ENCODE measurements at places on chromosomes 2 and 18.

- peak; percentile 45 for DNase-seq
Measured at GRCh38 chr18:55096263-55096951, 137.1 kb upstream of the CCDC68 start.

GRCh38 chr2:181738074-181738473, 57.8 kb upstream of the NEUROD1 start:
- no peak for DNase-seq

GRCh38 chr2:96315400-96316071, 9.6 kb upstream of the ITPRIPL1 start:
- DNase-seq: no peak

DNA sequence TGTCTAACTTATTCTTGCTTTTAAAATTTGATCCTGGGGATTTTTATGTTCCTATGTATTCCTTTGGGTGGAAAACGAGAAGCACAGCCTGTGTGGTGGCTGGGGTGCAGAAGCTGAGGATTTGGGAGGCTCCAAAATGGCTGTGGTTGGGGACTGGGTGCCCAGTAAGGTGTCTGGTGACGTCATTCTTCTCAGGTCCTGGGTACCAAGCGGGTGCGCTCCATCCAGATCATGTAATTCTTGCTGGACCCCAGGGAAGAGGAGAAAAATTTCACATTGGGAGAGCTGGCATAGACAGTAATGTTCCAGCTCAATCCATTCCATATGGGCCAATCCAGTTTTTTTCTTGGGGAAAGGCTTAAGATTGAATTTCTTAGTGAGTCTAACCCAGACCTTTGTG, 61.1 kb upstream of the THOC1 start:
- DNase-seq: no peak

GRCh38 chr18:36066686-36067054, 689 bp downstream of the RPRD1A start:
- DNase-seq: no peak

DNA sequence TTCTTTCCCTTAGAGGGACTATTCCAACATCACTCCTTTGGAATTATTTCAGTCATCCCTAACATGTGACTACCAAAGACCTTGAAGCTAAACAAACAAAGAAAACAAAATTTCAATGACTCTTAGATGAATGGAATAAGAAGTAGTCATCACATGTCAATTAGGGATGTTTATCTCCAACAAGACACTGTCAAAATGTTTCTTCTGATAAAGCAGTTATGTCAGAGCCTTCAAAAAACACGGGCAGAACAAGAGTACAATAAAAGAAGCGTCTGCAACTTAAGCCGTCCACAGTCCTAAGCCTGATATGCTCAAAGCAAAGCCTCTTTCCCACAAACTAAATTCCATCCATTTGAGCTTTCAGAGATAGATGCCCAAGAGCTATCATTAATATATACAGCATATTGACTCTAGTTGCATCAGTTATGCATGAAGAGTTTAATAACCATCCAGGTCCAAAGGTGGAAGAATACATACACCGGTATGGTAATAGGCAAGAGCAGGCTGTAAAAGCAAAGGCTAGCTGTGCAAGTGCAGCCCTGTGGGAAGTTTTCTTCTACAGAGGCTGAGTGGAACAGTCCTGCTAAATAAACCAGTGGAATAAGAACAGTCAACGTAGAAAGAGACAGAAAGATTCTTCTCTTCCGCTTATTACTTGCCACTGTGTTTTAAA, 98.1 kb downstream of the ICA1L start:
- no peak for DNase-seq

DNA sequence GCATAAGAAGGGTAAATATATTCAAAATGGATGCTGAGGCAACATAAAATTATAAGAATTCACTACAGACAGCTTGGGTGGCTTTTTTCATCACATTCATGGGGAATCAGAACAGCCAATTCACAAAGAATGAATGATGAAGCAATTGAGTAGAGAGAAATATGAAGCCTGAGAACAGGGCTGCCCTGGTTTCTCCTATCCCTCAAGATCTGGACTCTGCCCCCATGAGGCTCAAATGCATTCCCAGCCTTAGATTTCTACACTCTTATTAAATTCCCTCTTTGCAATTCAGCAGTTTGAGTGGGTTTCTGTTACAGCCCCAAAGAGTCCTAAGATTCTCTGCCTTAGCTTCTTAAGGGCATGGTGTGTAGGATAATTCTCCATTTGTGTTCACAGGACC, 172.5 kb downstream of the MAIP1 start:
- DNase-seq: no peak

GRCh38 chr2:7440977-7441376, 523.8 kb downstream of the RNF144A start:
- DNase-seq: no peak

GRCh38 chr2:60925994-60926740, 44.8 kb downstream of the REL start:
- DNase-seq: no peak

- DNase-seq: no peak
Measured at GRCh38 chr18:47545613-47546012, 294.2 kb upstream of the SKOR2 start.

DNA sequence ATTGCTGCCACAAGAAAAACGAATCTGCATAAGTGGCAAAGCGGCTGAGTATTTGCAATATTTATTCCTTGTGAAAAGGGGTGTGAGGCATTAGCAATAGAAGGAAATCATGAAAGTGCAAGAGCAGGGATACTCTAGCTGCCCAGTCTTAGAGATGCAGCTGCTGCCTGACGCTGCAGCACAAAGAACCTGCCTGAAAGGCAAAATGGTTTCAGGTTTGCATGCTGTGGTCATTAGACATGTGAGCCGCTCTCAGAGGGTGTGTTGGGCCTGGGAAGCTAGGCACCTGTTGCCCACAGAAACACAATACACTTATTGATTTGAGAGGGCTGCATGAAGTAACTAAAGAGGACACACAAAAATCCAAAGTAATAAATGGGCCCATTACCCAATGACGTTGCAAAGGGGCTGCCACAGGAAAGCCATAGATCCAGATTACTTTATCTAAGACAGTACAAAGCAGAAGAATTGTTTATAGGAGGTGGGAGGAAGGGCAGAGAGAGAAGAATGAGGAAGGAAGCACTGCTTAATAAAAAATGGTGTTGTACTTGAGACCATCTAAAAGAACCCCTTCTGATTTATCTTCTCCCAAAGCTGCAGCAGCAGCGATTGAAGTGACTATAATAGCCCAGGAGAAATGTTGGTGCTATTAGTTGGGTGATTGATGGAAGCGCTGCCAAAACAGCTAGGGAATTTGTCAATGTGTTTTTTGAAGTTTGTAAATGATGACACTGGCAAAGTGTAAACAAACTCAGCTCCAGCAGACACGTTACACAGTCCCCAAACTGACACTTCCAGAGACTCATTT, 492.4 kb upstream of the ACVR2A start:
- DNase-seq: no peak

GRCh38 chr2:42009657-42010580, 37.9 kb upstream of the PKDCC start:
- no peak for DNase-seq

GRCh38 chr2:189151906-189152305, 27.7 kb downstream of the COL5A2 start:
- DNase-seq: no peak

GRCh38 chr2:239790721-239791120, 234.4 kb downstream of the NDUFA10 start:
- peak; percentile 7 for DNase-seq

- no peak for DNase-seq
Measured at GRCh38 chr2:230578106-230578505, 134.5 kb upstream of the CAB39 start.

GRCh38 chr18:35905436-35905835, 67.0 kb upstream of the RMP24 start:
- DNase-seq: no peak

DNA sequence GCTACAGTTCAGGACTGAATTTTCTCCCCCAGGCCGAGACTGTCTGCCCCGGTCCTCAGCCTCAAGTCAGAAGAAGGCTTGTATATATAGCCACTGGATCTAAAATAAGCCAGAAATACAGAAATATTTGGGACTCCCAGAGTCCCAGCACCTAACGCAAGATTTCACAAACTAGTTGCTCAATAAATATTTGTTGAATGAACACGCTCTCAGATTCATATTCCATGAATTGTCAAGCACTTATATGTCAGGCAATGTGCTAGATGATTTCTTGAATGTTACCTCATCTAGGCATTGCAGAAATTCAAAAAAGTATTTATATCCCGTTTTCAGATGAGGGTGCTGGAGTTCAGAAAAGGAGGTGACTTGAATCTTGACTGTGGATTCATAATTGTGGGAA, 163.7 kb upstream of the KLHL29 start:
- no peak for DNase-seq

GRCh38 chr18:61426492-61427053, 93.3 kb downstream of the CDH20 start:
- DNase-seq: no peak

GRCh38 chr18:25295624-25296138, 56.3 kb downstream of the ZNF521 start:
- DNase-seq: no peak

GRCh38 chr2:55957142-55957541, 33.6 kb upstream of the EFEMP1 start:
- no peak for DNase-seq

- DNase-seq: no peak
Measured at GRCh38 chr2:164793529-164793928, 48.1 kb downstream of the COBLL1 start.

- no peak for DNase-seq
Measured at GRCh38 chr2:229392196-229392595, 121.1 kb upstream of the PID1 start.

DNA sequence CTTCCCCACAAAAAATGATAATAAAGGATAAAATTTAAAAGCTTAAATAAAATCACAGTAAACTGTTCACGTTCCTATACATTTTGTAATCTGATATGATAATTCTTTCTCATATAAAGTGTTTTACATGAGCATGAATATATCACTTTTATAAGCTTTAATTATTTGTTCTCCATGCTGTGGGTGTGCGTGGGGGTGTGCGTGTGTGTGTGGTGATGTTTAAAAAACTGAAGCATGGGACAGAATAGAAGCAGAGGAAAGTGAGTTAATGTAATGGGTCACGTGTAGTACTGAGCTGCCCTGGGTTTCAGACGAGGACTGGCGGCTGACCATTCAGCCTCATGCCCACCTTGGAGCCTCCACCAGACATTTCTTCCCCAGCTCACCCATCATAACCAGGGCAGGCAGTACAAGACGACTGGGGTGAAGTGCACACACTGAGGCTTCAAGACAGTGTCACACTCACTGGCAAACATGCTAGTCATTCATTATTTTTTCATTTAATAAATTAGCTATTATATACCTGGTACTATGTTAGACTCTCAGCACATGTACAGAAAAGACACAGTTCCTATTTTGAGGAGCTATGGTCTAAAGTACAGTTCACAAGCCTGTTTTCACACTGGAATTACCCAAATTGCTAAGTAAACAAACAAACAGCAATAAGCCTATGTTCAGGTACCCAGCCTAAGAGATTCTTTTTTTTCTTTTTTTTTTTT, 97.2 kb upstream of the LPIN2 start:
- no peak for DNase-seq

DNA sequence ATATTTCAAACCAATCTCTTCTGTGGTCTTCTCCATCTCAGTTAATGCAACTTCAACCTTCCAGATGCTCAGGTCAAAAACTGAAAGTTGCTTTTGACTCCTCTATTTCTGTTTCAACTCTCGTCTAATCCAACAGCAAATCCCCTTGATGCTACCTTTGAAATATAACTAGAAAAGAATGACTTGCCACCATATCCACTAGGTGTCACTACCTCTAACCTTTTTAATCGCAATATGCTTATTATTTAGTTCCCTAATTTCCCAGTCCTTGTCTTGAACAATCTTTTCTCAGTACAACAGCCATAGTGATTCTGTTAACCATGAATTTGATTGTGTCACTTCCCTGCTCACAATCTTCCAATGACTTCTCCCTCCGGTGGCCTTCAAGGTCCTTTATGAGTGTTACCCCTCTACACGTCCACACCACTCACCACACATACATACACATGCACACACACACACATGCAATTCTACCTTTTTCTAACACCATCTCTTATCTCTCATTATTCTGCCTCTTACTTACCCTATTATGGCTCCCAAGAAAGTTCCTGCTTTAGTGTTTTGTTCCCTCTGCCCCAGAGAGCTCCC, 245.5 kb upstream of the KCNJ3 start:
- DNase-seq: no peak

GRCh38 chr2:120431386-120432292, 85.7 kb downstream of the INHBB start:
- DNase-seq: no peak

DNA sequence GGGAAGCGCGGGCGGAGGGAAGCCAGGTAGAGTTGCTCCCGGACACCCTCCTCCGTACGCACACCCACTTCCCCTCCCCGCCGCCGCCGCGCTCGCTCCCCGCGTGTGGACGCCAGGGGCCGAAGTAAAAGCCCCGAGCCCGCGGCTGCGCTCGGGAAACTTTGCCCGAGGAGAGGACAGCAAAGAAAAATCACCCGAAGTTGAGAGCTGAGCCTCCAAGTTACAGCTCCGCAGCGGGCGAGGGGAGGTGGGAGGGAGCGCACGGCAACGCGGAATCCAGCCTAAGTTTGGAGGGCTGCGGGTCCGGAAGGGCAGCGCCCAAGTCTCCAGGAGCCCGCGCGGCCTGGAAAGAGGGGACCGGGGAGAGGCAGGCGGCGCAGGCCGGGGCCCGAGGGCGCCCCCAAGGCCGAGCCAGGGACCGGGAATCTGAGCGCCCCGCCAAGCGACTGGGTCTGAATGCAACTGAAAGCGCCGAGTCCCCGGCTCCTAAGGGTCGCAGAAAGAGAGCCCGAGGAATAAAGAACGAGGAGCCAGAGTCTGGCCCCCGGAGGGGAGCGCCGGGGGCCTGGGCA, 706 bp upstream of the BCL11A start:
- no peak for DNase-seq

- DNase-seq: no peak
Measured at GRCh38 chr2:14951569-14952285, 319.2 kb downstream of the LRATD1 start.

DNA sequence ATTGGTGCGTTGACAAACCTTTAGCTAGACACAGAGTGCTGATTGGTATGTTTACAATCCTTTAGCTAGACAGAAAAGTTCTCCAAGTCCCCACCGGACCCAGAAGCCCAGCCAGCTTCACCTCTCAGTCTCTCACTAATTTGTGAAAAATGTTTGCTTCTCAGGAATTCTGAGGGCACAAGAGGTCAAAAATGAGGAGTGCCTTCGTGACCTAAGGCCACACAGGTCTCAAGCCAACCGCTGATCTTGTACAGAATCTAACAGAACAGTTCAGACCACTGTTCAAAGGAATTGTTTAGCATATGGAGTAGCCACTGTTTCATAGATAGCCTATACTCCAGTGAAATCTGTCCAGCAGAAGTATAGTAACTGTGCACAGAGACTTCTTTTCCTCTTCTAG, 29.8 kb upstream of the LRRC30 start:
- no peak for DNase-seq

DNA sequence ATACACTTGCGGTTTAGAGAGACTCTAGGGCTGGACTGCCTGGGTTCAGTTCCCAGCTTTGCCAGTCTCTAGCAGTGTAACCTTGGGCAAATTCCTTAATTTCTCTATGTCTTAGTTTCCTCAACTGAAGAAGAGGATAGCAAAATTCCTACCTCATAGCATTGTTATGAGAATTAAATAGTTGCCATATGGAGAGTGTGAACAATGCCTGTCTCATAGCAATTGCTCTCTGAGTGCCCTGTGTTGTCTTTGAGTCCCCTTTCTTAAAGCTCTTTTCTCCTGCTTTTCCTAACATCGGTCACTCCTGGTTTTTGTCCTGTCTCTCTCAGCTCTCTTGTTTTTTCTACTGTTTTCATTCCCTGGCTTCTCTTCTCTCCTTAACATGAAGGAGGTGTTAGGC, 116.8 kb upstream of the ALPP start:
- no peak for DNase-seq

GRCh38 chr2:56008661-56009431, 85.3 kb upstream of the EFEMP1 start:
- DNase-seq: peak; percentile 86

- no peak for DNase-seq
Measured at GRCh38 chr18:35693829-35694228, 112.3 kb downstream of the GALNT1 start.
